ENCODE measurements at places on chromosomes 7 and 10.

- DNase-seq = no peak
Observed at GRCh38 chr7:30831227-30831626, 60.0 kb downstream of the MINDY4 start.

DNA sequence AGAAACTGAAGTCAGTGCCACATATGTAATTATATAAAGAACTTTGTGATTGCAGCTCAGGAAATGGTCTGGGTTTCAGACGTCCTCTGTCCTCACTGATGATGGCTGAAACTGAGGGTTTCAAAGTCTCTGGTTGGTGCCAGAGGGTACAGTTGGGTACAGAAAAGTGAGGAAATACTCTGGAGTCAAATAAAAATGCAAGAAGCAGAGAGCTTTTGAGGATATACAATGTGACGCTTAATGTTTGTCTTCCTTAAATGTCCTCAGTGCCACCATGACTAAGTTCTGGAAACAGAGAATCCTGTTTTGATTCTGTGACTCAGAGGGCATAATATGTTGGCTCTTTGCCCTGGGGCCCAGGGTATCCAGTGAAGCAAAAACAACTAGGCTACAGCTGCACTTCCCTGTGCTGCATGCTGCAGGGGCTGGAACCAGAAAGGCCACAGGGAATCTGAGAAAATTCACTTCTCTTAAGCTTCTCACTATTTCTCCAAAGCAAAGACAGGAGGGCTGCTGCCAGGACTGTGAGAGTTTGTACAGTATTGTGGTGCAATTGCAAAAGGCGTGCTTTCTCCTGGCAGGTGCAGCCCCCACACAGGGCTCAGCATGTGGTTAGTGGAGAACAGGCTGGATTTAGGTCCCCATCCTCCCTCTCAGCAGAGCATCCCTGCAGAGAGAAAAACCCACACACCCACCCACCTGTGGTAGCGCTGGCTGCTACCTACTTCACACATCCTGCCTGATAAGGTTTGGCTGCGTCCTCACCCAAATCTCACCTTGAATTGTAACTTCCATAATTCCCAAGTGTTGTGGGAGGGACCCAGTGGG, 169.5 kb upstream of the SVIL start:
- peak; percentile 8 for DNase-seq

GRCh38 chr7:25726781-25727311, 425.2 kb upstream of the NFE2L3 start:
- no peak for DNase-seq

DNA sequence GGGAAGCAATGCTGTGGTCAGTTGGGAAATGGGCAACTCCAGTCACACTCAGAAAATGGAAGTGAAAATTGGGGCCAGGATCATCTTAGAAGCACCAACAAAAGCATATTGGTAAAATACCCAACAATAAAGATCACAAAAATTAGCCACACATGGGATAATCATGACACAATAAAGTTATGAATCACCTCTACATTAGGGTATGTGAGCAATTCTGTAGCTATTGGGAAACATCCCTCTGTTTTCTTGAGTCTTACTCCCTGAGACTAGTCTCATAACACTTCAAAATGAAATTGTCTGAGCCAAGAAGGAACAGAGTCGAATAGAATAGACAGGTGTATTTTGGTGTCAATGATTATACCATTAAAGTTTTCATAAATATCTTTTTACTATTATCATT, 178.3 kb downstream of the DYNC1I1 start:
- no peak for DNase-seq

DNA sequence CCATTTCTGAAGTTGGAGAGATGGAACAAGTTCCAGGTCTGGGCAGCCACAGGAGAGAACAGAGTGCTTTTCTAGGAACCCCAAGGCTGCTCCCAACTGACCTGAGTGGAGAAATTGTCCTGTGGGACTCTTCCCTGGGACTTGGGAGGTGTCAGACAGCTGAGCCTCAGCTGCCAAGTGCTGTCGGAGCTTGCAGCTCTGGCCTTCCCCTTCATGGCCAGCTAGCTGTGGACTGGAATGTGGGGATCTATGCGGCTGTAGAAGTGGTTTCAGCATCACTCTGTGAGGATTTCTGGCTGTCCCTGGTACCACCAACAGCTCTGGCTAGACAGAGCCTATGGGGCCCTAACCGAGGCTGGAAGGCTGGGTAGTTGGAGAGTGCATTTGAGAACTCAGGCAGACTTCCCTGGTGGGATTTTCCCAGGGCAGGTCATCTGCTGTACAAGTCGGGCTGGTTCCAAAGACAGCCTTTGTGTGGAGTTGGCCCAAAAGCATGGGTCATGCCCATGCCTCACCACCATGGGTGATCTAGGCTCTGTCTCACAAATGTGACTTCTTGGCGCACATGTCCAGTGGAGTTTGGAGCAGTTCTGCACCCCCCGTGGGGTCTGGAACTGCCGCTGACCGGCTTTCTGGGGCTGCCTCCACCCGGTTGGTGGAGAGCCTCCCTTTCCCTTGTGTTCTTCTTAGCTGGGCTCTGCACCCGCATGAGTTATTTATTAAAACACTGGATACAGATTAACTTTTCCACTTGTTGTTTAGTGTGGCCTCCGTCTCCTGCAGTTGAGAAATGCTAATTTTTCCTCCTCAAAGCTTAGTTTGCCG, 10.9 kb downstream of the SUFU start:
- DNase-seq = no peak

GRCh38 chr10:89134963-89135362, 72.2 kb downstream of the CH25H start:
- DNase-seq = no peak

All from stimulated activated CD4-positive, alpha-beta T cell treated with anti-CD3 and anti-CD28 coated beads, Interleukin-4, amount 100 ng/mL, for 48 hours (primary cell).